NCI-H1092 treated with DMSO at 0.1 percent for 48 hours (cell line): ENCODE measurements at places on chromosomes 5 and 9.

- no peak for DNase-seq
Observed at GRCh38 chr5:154406231-154406630, 39.6 kb upstream of the SAP30L start.

GRCh38 chr9:135379540-135380267 lies 99.9 kb upstream of the PPP1R26 start:
- DNase-seq, result no peak

DNA sequence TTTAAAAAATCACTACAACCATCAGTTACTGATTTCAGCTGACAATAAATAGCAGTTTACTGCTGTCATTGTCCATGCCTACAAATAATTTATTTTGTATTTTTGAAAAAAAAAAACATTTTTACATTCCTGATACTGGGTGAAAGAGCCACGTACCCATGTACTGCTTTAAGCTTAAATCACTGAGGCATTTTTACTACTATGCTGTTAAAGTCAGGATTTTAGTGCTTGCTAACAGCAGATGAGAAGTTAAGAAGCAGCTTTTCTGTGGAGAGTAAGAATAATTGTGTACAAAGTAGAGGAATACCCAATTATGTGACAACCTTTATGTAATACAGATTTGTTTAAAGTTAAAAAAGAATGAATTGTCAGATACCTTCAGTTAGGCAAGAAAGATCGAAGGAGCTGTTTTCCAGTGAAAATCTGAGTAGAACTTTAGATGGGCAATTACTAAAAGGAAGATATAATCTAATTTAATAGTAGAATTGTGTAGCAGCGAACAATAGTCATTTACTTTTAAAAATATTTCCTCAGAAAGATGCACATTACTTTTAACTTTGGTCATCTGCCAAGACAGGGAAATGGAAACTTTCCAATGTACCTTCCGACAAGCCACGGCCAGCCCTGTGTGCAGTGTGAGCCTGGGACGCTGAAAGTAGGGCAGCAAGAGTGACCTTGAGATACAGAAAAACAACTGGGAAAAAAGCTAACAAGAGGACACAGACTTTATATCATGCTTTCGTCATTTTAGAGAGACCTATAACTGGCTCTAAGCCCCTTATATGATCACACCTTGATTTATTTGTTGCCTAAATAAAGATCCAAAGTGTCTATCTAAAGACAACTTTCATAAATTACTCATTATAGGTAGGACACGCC lies 39.9 kb downstream of the RHOBTB3 start:
- DNase-seq, result no peak

DNA sequence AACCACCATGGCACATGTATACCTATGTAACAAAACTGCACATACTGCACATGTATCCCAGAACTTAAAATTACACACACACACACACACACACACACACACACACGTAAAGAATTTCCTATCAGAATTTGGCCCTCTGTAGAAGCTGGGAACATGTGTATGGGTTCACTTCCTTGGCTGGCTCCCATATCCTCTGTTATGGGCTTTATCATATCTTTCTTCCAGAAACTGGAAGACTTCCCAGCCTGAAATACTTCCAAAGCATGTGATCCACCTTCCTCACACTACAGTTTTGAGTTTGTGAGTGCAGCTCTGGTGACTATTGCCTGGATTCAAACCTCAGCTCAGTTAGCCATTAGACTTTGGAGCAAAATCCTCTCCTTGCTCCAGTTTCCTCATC lies 78.6 kb upstream of the GDNF start:
- DNase-seq, result no peak

DNA sequence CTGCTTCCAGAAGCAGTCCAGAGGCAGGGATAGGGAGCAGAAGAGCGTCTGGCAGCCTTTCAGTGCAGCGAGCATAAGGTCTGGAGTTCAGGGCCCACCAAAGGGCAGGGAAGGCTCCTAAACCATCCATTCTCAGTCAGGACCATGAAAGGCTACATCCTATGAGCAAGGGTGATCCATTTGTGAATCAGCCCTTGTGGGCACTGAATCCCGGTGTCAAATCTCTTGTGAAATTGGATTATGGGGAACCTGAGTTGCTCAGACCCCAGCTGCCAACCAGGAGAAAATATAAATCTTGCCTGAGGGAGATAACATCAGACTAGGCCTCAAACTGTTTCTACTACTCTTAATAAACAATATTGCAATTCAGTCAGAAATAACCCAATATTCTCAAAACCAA lies 204.4 kb downstream of the SYK start:
- no peak for DNase-seq

DNA sequence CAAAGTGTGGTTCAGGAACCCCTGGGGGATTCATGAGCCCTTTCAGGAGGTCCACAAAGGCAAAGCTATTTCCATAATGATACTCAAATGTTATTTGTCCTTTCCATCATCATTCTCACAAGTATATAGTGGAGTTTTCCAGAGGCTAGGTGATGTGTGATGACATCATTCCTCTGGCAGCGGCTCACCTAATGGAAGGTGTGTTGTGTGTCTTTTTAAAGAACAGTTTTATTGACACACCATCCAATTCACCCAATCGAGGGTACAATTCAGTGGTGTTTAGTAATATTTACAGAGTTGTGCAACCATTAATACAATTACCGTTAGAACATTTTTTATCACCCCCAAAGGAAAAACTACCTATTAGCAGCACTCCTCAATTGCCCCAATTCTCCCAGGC lies 9.7 kb downstream of the NANS start:
- DNase-seq, result no peak

DNA sequence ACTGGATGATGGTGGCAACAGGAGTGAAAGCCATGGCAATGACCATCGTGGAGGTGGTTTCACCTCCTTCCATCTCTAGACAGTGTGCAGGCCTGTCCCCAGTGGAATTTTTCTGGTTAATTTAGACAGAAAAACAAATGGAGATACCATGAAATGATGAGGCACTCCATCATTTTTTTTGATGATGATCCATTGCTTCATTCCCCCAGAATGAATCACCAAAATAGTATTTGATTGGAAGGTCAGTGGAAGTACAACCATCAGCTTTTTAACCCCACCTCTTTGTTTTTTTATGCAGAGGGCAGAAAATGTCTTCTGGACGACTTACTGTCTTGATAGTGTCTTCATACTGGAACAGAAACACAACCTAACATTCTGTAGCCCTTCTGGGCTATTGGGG lies 42.6 kb upstream of the ADRA1B start:
- DNase-seq, result no peak

GRCh38 chr9:116817762-116818161 lies 130.7 kb downstream of the TRIM32 start:
- no peak for DNase-seq

DNA sequence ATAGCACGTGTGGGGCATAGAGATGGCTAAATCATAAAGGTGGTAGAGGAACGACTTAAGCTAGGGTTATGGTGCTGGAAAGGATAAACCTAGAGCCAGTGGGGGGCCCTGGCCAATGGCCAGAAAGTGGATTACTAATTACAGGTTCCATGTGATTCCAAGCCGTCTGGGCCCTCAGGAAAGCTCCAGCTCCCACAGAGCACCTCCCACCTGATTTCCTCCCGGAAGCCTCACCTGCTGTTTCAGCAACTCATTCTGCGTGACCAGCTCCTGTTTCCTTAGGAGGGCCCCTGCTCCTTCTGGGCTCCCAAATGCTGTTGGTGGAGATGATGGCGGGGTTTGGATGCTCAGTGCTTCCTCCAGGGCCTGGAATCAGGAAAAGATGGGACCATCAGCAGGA lies 16.2 kb downstream of the GPX3 start:
- no peak for DNase-seq

- DNase-seq, result no peak
Observed at GRCh38 chr9:100294806-100295205, 57.9 kb downstream of the TEX10 start.

GRCh38 chr9:710951-711745 lies 130.3 kb upstream of the DMRT1 start:
- no peak for DNase-seq

DNA sequence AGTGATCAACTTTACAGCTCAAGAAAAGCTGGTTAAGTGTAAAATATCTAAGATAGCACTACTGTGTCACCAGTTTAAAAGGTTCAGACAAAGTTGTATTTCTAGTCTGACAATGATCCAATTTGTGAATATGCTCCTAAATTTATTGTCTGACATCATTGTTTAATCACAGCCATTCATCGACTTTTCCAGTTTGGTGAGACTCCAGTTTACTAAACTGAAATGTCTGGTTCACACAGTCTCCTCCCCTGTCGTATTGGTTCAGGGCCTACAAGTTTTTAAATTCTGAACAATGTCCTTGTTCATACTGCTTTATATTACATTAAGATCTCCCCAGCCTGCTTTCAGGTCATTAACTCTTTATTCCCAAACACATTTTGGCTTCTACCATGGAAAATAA lies 161.4 kb downstream of the CHSY3 start:
- no peak for DNase-seq

- DNase-seq, result no peak
Observed at GRCh38 chr9:98970532-98971041, 26.9 kb downstream of the COL15A1 start.

GRCh38 chr5:69415584-69415958 lies 655 bp downstream of the MARVELD2 start:
- DNase-seq, result no peak

DNA sequence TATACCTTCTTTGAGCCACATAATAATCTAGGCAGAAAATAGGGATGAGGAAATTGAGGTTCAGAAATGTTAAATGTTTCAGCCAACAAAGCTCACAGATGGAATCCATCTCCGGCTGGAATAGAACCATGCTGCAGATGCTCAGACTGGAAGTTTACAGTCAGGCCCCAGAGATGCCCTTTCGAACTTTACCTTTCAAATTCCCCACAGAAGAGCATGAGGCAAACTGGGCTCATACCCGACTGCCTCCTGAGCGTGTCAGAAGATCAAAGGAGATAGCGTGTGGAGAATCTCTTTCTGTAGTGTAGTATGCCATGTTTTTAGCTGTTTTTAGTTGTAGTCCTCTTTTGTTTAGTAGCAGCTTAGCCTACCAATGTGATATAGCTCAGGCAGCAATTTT lies 72.0 kb upstream of the DAP start:
- DNase-seq, result no peak

- DNase-seq, result no peak
Observed at GRCh38 chr5:158925314-158925713, 174.4 kb downstream of the EBF1 start.

GRCh38 chr9:81150016-81150625 lies 539.2 kb downstream of the TLE1 start:
- DNase-seq, result peak; percentile 75

- no peak for DNase-seq
Observed at GRCh38 chr9:79135681-79136415, 435.9 kb upstream of the TLE4 start.

DNA sequence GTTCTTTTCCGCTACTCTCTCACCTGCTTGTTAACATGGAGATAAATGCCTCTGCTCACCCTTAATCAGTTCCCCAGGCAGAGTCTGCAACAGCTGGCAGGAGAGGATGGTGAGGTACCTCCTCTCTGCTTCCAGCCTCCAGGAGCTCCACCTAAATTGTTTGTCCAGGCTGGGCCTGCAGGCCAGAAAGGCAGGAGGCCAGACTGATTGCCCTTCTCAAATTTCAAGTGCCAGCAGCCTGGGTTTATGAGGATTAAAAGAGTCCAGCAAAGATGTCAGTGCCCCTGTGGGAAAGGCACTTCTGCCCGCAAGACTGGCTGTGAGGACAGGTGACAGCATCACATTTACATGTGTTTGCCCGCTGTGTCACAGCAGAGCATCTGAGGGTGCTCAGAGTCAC lies 19.8 kb downstream of the CORO2A start:
- DNase-seq, result peak; percentile 93

DNA sequence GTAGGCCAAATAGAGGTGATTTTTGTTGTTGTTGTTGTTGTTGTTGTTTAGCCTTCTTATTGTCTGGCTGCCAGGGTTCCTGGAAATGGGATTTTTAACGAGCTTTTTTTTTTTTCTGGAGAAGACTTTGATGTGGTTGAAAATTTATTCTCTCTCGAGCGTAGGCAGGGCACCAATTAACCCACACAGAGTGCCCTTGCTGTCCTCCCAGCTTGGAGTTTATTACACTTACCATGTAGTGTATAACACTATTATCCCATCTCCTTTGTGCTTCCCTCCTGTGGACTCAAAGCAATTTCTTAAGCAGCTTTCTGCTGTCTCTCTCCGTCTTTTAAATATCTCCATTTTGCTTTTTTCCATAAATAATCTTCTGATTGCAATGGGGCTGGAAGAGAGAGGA lies 57.4 kb downstream of the OR2K2 start:
- DNase-seq, result no peak

DNA sequence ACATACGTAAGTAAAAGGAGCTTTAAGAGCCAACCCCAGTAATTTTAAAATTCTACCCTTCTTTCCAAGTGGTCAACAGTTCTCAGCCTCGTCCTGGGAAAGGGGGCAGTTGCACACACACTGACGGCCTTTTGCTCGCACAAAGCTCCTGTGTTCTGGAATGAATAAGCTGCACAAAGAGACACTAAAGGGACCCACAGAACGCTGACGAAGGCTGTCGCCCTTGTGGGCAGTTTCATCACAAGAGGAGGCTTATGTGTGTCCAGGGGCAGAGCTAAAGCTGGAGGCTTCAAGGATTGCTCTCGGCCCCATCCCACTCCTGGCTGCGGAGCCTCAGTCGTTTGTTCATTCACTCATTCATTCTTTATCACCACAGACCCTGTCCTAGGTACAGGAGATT lies 67.0 kb upstream of the NEK6 start:
- DNase-seq, result no peak

DNA sequence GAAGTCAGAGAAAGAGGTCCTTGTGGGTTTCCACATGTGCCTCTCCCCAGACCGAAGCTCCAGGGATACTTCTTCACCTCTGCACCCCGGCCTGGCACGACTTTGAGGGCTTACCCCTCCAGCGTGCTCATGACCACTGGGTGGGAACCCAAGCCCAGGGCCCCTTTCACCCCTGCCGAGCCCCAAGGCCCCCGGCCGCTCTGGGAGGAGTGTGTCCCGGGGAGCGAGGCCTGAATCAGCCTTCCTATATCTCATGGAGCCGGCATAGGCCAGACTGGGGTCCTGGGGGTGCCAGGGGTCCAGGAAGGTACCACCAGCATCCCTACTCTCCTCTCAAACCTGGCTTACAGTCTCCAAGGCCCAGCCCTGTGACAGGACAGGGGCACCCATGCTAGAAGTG lies 17.1 kb downstream of the TERT start:
- DNase-seq, result no peak

DNA sequence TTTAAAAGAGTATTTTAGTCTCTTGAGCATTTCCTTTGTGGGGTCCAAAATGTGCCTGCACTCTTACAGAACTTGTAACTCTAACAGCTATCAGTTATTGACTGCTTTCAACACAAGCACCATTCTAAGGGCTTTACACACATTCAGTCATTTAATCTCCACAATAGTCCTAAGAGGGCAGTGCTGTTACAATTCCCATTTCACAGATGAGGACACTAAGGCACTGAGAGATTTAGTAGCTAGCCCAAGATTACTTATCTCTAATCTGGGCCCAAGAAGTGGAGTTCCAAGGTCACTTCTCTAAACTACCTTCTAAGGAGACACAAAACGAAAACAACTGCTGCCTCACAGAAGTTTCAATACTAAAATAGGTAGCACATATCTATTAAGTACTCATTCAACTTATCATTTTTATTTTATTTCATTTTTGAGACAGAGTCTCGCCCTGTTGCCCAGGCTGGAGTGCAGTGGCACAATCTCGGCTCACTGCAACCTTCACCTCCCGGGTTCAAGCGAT lies 275.2 kb downstream of the CWC27 start:
- no peak for DNase-seq
